ENCODE measurements at places on chromosomes 2 and 18.

DNA sequence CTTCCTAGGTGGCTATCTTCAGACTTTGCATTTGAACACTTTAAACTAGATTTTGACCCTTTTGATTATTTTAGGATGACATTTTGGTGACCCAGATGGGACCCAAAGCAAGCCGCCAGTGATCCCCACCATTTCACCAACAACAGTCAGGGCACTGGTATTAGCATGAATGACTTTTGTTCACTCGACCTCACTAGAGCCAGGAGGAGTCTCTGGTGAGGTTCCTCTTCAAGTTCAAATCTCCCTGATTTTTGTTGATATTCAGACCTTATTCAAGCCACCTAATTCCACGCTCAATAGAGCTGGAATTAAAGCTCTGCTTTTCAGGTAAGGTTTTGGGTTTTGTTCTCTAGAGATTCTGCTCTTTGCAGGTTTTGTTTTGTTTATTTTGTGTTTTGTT lies 202.3 kb downstream of the MREG start:
- DNase-seq: no peak

DNA sequence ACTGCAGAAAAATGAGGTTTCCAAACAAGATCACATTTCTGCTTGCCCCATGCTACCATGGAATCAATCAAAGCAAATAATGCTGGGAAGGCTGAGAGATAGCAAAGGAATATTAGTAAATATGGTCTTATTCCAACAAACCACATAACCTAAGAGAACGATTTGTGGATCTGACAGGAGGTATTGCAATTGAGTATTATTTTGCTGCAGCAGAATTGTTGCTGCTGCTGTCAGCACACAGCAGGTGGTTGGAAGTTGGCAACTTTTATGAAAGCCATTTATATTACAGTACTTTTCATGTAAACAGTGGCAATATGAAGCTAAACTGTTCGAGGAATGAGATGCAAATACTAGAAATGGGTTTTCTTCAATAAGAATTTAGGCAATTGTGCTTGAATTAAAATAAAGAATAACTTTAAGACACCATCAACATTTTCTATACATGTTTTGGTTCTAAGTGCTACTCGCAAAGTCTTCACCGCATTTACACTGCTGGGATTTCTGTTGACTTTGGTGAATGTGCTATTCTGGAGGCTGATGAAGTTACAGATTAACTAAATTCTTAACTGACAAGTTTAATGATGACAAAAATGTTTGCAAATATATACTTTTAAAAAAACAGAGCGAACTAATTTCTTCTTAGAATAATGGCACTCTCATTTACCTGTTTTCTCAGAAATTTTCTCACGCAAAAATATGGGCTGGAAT lies 1285.7 kb downstream of the CNTNAP5 start:
- no peak for DNase-seq

GRCh38 chr2:179613701-179614100 lies 247.7 kb downstream of the ZNF385B start:
- DNase-seq: no peak

- no peak for DNase-seq
These were observed 880.7 kb downstream of the SUCLG1 start for GRCh38 chr2:83578405-83578804.

DNA sequence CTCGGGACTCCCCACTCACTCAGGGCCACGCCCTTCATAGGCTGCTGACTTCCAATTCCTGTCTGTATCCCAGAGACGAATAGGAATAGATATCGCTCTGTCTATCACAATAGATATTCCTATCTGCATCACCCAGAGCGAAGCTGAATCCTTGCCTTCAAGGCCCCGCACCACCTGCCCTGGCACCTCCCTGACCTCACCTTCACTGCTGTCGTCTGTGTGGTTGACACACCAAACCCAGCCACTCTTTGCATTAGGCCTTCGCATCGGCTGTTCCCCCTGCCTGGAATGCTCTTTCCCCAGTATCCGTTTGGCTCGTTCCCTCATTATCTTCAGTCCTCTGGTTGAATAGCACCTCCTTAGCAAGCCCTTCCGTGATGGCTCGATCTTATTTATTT lies 43.5 kb downstream of the ATOH8 start:
- DNase-seq: no peak

DNA sequence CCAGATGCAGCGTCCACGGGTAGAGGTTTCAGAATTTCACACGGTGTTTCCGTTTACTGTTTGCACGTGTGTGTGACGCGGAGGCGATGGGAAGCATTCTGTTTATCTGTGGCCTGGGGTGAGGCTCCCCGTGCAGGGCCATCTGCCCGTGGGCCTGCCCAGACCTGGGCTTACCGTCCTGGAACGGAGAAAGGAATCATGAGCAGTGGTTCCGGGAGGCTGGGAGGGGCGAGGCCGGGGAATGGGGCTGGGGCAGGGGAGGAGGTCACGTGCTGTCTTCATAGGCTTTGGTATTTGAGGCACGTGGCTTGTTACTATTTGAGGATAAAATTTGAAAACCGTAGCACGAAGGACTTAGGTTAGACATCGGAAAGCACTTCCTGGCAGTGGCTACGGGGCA lies 77.9 kb downstream of the RTP5 start:
- no peak for DNase-seq

- no peak for DNase-seq
These were observed 58.1 kb downstream of the CYP26B1 start for GRCh38 chr2:72089537-72089936.

GRCh38 chr2:196336207-196336606 lies 164.8 kb upstream of the STK17B start:
- no peak for DNase-seq

GRCh38 chr18:70454704-70455322 lies 166.0 kb downstream of the SOCS6 start:
- DNase-seq: peak; percentile 45

DNA sequence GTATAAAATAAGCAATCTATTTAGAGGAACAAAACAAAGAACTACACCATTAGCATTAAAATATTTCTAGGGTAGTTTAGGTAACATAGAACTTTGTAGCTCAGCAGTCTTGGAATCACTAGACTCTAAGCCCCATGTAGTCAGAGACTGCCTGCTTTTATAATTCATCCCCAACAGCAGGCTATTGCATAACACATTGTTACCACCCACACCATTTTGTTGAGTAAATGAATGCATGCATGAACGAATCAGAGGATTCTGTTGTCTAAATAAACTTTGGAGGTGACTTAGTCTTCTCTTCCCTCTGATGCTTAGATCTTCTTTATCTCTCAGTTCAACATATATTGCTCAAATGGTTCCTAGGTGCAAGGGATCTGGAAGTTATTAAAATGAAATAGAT lies 167.6 kb upstream of the TNP1 start:
- no peak for DNase-seq

GRCh38 chr18:46531482-46531881 lies 125.5 kb downstream of the LOXHD1 start:
- no peak for DNase-seq

DNA sequence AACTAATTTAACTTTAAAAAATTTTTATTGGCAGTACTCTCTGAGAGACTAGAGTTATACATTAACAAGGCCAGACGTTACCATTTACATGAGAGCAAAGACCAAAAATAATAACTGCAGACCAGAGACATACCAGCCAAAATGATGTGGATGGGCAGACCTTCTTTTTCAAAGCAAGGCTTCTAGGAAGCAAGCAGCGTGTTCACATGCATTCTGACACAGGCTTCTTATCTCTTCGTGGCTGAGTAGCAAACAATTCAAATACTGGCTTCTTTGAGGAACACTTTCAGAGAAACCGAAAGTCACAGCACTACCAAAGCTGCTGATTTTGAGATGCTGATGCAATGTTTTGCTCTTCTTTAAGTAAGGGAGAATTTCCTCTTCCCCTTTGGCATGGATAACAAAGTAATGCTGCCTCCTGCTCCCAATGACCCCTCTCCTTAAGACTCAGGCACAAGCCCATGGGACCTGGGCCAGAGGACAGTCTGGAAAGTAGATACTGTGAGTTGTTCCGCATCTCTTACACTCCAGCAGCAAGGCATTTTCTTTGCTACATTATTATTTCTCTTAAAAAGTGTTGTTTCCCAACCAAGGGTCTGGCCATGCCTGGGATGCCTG lies 181.9 kb downstream of the MREG start:
- DNase-seq: no peak

DNA sequence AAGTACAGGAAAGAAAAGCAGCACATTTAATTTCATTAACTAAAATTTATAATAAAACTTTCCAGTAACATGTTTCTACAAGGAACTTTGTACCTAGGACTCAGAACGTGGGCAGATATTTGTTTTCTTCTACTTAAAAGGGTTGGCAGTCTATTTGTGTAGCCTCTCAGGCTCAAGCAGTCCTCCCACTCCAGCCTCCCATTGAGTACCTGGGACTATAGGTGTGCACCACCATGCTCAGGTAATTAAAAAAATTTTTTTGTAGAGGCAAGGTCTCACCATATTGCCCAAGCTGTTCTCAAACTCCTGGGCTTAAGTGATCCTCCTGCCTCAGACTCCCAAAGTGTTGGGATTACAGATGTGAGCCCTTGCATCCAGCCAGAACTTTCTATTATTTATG lies 36.8 kb downstream of the UGP2 start:
- DNase-seq: no peak

DNA sequence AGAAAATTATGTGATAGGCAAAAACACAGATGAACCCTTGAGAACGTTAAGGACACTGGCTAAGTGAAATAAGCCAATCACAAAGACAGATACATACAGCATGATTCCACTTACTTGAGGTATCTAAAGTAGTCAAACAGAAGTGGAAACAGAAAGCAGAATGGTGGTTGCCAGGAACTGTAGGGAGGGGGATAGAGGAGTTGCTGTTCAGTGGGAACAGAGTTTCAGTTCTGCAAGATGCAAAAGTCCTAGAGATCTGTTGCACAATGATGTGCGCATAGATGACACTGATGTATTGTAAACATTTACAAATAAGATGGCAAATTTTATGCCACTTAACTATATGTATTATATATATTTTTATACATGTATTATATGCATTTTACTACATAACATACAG lies 59.7 kb downstream of the POLE4 start:
- DNase-seq: no peak

GRCh38 chr2:212914392-212914791 lies 237.0 kb downstream of the IKZF2 start:
- no peak for DNase-seq

- DNase-seq: no peak
These were observed 49.4 kb downstream of the HNMT start for GRCh38 chr2:138013639-138014038.

DNA sequence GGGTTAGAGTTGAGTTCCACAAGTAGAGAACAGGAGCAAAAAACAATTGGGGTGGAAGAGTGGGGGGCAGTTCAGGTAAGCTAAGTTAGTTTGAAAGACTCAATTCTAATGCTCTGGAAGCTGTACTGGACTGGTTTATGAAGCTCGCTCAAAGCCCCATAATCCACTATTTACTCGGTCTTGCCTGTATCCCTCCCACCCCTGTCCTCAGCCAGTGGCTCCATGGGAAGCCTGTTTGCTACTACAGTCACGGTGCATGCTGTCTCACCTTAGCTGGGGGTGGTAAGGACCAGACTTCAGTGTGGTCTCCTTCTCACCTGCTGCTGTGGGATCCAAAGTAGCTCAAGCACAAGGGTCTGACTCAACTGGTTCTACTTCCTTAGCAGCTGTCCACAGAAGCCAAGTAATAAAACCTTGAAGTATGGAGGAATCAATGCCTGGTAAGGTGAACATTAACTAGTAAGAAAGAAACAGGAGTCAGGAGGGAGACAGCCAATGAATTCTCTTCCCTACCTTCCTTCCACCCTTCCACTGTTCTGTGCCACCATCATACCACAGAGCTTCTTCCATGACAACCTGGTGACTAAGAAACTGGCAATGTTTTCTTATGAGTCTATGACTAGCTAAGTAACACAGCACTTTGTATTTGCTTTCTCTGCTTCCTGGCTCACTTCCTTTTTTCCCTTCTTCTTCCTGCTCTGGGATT lies 230.8 kb downstream of the SRBD1 start:
- DNase-seq: no peak

DNA sequence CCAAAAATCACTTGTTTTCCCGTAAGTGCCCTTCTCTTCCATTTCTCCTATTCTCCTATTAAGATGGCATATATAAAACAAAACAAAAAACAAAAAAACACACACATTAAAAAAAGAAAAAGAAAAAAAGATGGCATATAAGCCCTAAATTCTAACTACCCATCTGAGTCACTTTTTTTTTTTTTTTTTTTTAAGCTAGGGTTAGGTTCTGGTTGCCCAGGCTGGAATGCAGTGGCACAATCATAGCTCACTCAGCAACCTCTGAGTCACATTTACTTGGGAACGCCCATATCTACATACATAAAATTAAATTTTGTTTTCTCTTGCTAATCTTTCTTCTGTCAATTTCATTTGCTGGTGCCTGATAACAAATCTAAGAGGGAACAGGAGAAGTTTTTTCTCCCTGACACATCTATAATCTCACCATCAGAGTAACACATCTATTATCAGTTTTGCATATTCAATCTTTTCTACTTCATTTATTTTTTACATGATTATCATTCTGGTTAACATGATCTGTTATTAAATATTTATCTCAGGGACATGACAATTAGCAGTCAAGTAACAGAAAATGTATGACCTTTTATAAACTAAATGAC lies 52.1 kb downstream of the EEF1B2 start:
- no peak for DNase-seq

- DNase-seq: no peak
These were observed 74.3 kb upstream of the CD302 start for GRCh38 chr2:159872353-159872752.

DNA sequence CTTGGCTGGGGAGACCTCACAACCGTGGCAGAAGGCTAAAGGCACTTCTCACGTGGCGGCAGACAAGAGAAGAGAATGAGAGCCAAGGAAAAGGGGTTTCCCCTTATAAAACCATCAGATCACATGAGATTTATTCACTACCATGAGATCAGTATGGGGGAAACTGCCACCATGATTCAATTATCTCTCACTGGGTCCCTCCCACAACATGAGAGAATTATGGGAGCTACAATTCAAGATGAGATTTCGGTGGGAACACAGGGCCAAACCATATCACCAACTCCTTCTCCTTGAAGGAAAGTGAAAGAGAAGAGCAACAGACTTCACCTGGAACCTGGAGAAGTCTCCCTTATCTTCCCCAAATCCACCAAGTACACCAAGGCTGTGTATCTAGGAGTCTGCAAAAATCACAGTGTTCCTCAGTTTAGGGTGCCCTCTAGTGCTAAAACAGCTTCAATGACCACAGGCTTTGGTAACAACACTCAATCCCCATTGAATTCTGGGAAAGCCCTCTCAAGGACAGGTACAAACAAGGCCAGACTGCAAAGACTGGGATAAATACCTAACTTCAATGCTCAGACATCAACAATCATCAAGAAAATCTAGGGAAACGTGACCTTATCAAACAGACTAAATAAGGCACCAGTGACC lies 148.8 kb upstream of the SRD5A2 start:
- peak; percentile 27 for DNase-seq

All from COLO829 (cell line).